ENCODE measurements at places on chromosomes 7 and 10.

GRCh38 chr10:69835233-69835632 lies 33.5 kb downstream of the COL13A1 start:
- no peak for DNase-seq

DNA sequence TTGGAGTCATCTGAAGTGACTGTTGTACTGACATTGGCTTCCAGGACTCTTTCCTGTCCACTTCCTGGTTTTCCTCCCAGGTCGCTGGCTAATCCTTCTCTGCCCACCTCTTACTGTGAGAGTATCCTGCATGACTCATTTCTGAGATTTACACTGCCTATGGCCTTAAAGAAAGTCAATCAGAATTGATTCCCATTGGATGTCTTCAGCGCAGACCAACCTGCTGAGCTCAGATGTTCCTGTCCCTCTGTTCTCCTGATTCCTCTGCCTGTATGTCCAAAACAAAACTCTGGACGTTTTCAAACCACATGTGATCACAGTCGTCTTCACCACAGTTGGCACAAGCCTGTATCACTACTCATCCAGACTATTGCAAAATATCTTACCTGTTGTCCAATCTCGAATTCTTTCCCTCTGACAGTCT lies 262.1 kb downstream of the CREB5 start:
- no peak for DNase-seq

DNA sequence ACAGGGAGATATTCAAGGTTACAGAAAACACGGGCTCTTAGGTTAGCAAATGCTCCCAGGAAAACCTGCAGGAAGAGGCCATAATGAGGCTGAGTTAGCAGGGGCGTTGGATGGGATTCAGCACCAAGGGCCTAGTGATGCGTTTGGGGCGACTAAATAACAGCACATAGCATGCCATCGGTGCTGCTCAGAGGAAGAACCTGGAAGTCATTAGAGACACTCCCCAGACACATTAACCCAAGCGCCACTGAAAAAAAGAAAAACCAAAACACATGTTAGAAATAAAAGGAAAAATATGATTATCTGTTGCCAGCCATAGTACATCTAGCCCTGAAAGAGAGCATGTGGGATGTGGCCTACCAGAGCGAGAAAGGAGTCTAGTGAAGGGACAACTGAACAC lies 28.8 kb upstream of the OPALIN start:
- DNase-seq, result no peak

DNA sequence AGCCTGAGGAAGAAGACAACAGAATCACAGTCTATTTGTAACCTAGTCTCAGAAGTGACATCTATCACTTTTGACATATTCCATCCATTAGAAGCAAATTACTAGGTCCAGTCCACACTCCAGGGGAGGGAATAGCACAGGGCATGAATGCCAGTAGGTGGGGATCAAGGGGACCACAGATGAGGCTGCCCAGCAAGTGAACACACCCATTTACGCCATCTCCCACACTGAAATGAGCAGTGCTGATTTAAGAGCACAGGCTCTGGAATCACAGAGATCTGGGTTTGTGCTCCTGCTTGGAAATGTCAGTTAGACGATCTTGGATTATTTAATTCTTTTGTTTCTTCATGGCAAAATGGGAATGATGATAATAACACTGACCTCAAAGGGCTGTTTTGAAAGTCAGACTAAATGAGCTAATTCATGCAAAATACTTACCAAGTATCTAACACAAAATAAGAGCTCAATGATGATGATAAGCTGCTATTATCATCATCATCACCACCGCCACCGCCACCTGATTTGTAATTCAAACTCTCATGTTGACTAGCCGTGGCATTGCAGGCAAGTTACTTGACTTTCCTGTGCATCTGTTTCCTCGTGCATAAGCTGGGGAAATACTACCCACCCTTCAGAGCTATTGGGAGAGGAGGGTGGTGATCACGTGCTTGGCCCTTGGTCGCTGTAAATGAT lies 138.9 kb upstream of the KLF14 start:
- no peak for DNase-seq

DNA sequence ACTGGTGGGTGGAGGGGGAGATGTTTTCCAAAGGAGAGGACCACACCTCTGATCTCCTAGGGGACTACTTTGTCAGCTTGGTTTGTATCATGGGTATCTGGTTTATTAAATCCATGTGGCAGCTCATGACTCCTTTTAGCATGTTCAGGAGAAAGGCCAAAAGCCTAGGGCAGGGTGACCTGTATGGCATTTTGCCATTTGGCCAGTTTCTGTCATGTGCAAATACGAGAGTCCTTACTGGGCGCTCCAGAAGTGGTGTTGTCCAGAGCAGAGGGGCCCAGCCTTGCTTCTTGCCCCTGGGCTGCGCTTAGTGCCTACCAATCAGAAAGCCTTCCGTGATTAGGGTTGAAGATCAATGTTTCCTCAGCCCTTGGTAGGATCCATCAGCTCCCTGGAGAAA lies 31.0 kb downstream of the ADRA2A start:
- DNase-seq, result no peak

DNA sequence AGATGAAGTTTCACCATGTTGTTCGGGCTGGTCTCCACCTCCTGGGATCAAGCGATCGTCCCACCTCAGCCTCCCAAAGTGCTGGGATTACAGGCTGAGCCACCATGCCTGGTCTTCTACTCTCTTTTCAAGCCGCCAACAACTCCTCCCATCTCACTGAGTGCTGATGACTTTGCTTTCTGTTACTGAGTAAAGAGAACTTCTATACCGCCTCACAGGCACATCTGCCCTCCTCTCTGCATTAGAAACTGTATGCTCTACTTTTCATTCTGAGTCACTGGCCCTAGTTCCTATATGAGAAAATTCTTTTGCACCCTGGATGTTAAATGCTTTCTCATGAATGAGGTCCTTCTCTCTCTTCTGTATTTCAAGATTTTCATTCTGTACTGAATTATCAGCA lies 2.2 kb upstream of the ZNF239 start:
- no peak for DNase-seq

GRCh38 chr7:71868797-71869196 lies 543.3 kb downstream of the CALN1 start:
- no peak for DNase-seq

DNA sequence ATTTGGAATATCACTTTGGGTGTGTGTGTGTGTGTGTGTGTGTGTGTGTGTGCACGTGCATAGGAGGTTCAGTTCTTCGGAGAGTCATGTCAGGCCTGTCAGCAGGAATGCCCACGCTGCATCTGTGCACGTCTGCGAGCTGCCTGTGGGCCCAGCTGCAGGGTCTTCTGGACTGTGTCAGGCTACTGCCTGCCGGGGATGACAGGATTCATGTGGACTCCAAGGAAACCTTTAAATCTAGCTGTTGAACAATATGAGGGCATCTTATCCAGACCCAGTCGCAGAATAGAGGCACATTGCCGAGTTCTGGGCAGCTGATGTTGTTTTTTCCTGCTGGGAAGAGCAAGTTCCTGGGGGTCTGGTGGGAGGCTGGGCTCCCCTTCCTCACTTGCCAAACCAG lies 19.0 kb downstream of the AQP1 start:
- no peak for DNase-seq

DNA sequence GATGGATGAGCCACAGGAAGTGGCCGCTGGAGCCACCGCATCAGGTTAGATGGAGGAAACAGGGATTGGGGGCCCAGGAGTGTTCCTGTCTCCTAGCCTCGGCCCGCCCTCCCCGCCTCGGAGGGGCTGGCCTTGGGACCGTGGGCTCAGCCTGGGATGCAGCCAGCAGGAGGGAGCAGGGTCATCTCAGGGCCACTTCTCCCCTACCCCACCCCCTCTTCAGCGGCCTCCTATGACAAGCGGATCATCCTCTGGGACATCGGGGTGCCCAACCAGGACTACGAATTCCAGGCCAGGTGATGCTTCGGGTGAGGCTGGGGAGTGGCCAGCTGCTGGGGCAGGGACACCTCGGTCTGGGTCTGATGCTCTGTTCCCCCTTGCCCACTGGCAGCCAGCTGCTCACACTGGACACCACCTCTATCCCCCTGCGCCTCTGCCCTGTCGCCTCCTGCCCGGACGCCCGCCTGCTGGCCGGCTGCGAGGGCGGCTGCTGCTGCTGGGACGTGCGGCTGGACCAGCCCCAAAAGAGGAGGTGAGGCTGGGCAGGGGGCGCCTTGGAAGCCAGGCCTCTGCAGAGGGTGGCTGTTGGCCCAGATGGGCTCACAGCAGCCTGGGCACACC lies 4.7 kb downstream of the LRWD1 start:
- no peak for DNase-seq

DNA sequence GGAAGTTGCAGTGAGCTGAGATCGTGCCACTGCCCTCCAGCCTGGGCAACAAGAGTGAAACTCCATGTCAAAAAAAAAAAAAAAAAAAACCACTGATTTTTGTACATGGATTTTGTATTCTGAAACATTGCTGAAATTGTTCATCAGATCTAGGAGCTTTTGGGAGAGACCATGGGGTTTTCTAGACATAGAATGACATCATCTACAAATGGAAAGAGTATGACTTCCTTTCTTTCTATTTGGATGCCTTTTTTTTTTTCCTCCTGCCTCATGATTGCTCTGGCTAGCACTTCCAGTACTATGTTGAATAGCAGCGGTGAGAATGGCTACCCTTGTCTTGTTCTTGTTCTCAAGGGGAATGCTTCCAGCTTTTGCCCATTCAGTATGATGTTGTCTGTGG lies 89.1 kb downstream of the ANLN start:
- no peak for DNase-seq

- no peak for DNase-seq
Observed at GRCh38 chr7:260441-261281, 29.3 kb upstream of the FOXL3 start.

DNA sequence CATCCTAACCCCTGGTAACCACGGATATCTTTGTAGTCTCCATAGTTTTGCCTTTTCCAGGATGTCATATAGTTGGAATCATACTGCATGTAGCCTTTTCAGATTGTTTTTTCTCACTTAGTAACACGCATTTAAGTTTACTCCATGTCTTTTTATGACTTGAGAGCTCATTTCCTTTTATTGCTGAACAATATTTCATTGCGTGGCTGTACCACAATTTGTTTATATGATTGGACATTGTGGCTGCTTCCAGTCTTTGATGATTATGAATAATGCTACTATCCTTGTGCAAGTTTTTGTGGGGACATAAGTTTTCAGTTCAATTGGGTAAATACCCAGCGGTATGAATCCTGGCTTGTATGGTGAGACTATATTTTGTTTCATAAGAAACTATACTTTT lies 60.8 kb downstream of the AOAH start:
- DNase-seq, result no peak

GRCh38 chr7:17685141-17685540 lies 255.2 kb downstream of the SNX13 start:
- DNase-seq, result no peak

DNA sequence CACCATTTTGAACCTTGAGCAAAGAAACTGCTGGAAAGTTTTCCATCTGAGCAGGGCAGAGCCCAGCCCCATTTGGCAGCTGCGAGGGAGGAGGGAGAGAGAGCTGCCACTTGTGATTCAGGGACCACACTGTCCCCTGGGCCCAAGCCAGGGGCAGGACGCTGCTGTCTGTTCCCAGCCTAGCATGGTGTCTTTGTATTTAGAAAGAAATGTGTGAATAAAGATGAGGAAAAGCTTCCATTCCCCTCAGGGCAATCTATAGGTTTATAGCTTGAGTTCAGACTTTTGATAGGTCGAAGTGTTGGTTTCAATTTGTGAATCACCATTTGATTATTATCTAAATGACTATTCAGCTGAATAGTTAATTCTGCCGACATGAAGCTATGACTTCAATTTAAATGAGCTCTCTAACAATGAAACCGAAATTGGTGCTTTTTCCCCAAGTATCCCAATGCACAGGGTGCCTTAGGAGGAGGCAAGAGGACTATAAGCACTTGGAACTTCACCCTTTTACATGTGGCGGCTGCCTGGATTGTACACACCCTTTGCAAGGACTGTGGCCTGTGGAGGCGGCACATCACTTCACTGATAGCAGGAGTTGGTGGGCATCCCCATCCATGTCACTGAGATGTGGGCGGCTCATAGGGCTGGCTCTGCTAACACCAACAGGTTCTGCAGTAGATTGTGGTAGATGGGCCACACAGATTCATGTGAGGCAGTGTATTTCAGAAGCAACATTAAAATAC lies 223.5 kb downstream of the CCDC3 start:
- DNase-seq, result no peak

DNA sequence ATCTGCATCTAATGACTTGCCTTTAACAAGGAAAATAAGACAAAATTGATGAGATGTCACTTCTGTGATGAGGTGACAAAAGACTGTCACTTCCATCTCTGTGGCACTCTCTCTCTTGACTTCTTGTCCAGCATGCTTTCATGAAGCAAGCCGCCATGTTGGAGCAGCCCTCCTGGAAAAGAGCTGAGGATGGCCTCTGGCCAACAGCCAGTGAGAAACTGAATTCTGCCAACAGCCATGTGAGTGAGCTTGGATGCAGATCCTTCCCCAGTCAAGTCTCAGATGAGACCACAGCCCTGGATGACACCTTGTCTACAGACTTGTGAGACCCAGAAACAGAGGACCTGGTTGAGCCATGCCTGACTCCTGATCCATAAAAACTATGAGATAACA lies 412.6 kb upstream of the SHH start:
- no peak for DNase-seq

GRCh38 chr10:14439451-14440259 lies 108.9 kb upstream of the FRMD4A start:
- no peak for DNase-seq

DNA sequence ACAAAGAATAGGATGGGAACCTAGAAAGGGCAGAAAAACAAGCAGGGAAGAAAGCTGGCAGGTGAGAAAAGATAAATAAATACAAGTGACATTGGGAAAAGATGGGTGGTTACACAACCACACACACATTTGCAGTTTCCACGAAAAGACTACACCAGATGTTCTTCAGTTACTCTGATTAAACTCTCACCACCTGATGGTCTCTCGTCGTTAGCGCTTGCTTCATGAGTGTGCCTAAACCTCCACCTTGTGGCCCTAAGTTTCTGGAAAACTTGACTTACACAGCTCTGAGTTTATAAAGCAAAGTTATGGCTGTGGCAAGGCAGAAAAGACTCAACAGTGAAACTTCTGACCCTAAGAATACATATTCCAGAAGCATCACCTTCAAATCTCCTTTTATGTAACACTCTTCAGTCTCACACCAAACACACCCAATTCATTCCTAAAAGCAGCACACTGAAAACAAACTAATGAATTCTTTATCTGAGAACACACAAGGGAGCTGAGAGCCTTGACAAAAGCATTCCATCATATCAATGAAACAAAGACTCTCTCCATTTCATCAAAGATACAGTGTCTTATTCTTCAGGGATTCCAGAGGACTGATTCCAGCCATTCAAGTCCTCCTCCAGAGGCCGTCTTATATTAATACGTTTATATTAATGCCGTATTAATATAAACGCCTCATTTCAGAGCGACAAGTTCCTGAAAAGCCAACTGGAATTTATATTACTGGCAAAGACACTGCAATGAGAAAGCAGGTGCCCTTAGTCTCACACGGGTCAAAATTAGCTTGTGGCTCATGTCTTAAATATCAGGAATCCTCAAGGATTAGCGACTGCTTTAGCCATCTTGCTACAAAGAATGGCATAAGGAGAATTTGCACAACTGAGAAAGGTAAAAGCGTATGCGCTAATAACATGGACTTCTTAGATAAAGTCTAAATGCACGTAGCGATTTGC lies 77.6 kb downstream of the RNF216 start:
- DNase-seq, result no peak

- DNase-seq, result no peak
Observed at GRCh38 chr10:132332433-132332754, 401 bp downstream of the LRRC27 start.
